ENCODE measurements at places on chromosomes 1 and 21.

GRCh38 chr1:37477198-37477931, 3.0 kb downstream of the ZC3H12A start:
- peak; percentile 87 for DNase-seq

DNA sequence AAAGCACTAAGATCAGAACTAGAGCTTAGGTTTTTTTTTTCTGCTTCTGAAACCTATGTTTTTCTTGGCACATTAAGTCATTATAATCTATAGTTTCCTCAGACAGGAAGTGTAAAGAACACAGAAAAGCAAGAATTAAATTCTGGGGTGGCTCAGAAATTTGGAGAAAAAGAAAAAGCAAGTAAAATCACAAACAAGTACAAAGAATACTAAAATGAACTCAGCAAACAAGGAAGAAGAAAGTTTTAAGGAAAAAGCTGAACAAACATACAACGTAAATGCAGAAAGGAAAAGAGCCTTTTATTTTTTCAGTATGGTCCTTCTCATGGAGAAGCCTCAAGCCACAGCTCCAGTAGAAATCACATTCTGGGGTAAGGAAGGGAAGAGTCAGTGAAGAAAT, 8.6 kb upstream of the CNN3 start:
- no peak for DNase-seq

GRCh38 chr1:239947801-239948200, 143.9 kb upstream of the FMN2 start:
- no peak for DNase-seq

GRCh38 chr1:182101415-182102042, 40.0 kb upstream of the ZNF648 start:
- peak; percentile 86 for DNase-seq

GRCh38 chr1:155044365-155044764, 6.8 kb upstream of the ADAM15 start:
- DNase-seq: no peak

DNA sequence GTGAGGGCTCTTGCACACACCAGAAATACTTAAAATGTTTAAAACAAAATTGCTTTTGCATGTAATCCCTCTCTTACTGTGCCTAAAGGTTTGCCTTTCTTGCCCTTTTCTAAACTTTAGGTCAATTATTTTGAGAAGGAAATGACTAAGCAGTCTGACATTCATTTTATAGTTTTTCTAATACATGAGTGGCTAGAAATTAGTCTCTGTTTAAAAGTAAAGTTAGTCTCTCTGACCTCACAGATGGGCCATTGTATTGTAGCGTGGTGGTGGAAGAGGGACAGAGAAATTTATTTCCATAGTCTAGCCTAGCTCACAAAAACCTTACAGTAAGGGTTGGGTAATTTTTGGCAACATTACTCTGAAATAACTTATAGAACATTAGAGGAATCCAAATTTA, 3.6 kb upstream of the COL11A1 start:
- no peak for DNase-seq

- no peak for DNase-seq
Measured at GRCh38 chr1:41977326-41977725, 58.6 kb upstream of the HIVEP3 start.

GRCh38 chr1:7468248-7468647, 302.8 kb upstream of the VAMP3 start:
- peak; percentile 46 for DNase-seq

DNA sequence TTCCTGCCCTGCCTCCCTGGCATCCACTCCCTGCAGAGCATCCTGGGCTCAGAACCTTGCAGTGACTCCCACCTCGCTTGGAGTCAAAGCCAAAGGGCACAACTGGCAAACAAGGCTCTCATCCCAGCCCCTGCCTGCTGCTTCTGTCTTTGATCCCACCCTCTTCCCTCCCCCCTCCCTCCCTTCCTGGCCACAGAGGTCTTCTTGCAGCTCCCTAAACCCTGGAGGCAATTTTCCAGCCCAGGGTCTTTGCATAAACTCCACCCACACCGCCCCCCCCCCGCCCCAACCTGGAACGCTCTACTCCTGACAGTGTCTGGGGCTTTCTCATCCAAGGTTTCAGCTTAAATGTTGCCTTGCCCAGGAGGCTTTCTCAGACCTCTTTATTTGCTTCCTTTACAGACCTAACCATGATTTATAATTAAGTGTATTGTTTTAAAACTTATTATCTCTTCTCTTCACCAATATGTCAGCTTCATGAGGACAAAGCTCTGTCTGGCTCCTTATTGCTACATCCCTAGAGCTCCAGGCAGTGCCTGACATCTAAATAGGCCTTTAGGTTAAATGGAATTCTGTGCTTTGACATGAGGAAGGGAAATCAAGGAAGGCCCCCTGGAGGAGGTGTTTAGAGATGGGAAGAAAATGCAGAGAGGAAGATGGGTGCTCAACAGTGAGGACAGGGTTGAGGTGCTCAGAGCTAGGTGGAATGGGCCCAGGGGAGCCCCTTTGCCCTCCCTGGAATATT, 37.7 kb upstream of the PADI1 start:
- DNase-seq: peak; percentile 62

DNA sequence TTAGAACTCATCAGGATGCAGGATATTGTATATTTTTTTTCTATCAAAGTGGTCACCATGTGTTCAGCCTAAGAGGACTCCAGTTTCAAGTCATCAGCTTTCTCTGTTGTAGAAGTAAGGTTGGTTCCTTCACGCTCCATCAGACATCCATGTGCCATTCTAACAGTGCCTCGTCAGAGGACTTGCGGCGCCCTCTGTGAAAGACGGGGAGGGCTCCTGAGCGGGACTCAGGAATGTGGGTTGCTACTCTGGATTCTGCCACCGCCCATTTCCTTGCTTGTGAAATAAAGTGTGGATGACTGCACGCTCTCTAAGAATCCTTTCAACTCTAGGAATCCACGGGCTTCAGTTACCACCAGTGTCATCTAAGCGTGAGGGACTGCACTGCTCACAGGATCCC, 593.5 kb downstream of the KIF26B start:
- peak; percentile 61 for DNase-seq
